CD8-positive, alpha-beta memory T cell (primary cell): ENCODE measurements at places on chromosomes 16 and 17. TPM values are rescaled to one million over a fixed set of nuclear protein-coding genes. Genes with fewer than 3 reads are reported as not detected.

DNA sequence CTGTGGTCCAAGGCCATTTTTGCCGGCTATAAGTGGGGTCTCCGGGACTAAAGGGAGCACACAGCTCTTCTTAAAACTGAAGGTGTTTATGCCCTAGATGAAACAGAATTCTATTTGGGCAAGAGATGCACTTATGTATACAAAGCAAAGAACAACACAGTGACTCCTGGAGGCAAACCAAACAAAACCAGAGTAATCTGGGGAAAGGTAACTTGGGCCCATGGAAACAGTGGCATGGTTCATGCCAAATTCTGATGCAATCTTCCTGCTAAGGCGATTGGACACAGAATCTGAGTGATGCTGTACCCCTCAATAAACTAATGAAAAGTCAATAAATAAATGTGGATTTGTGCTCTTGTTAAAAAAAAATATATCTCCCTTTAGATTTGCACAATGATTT lies 20.2 kb upstream of the SHISA9 start:
- DNase-seq: no peak

GRCh38 chr16:29898804-29899515 lies 390 bp downstream of the SEZ6L2 start:
- DNase-seq: no peak

DNA sequence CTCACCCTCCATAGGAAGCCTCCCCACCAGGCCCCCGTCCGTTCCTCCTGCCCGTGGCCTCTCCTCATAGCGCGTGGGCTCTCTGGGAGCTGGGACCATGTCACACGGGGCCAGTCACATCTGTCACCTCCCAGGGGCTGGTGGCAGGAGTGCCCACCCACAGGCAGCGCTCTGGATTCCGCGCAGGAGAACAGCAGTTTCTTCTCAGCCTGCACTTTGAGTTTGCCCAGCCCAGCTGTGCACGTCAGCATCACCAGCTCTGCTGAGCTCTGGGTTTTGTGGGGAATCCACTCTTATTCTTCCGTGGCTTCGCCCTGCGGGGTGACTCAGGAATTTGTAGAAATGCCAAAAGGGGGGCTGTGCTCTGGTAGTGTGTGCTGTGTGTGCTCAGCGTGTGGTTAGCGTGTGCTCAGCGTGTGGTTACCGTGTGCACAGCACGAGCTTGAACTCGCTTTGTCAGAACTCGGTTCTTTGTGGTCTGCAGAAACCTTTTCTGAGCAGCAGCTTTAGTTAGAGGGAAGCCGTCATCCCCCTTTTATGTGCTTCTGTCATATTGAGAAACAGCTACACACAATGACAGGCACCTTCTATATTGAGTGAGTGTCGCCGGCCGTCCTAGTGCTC lies 3.2 kb downstream of the ACSF3 start:
- peak; percentile 47 for DNase-seq

- no peak for DNase-seq
Observed at GRCh38 chr16:49414671-49415070, 41.1 kb downstream of the C16orf78 start.

GRCh38 chr16:11743308-11744074 lies 834 bp upstream of the TXNDC11 start:
- DNase-seq: peak; percentile 38

GRCh38 chr16:65481956-65482355 lies 360.1 kb upstream of the CDH11 start:
- no peak for DNase-seq

DNA sequence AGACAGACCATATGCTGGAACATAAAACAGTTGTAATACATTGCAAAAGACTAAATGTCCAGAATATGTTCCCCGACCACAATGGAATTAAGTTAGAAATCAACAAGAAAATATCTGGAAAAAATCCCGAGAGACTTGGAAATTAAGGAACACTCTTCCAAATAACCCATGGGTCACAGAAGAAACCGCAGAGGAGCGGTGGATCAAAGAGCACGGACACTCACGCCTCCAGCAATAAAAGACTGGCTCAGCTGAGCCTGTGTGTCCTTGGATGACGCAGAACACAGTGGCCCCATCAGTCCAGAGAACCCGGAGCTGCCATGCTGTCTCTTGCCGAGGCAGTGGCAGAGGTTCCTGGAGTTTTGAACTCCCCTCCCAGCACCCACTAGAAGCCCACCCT lies 30.9 kb upstream of the FOXF1 start:
- no peak for DNase-seq

DNA sequence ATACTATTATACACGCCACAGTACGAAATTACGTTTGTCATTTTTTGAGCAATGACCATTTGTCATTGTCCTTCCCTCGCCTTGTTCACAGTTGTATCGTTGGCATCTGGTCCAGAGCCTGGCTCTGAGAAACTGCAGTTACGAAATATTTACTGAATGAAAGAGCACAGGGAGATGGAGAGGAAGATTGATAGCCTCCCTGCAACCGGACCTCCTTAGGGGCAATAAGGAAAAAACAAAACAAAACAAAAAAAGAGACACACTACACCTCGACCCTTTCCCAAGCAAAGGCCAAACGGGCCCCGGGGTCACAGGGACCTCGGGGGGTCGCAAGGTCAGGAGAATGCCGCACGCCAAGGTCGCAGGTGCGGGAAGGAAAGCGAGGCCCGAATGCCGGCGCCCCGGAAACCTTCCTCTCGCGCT lies 857 bp downstream of the GOT2 start:
- no peak for DNase-seq

DNA sequence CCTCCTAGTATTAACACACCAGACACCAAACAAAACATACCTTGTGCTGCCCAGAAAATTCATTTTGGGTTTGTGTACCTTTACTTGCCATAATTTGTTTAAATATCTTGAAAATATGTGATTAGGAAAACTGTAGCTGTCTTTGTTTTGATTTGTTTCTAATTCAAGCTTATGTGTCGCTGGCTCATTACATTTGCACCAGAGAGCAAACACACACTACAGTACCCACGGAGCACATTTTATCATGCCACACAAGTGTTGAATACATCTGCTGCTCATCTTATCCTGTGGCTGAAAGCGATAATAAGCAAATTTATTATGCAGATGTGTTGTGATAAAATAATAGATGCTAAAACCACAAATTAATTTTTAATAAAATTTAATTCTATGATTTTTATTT lies 63.1 kb downstream of the SPAG9 start:
- no peak for DNase-seq

DNA sequence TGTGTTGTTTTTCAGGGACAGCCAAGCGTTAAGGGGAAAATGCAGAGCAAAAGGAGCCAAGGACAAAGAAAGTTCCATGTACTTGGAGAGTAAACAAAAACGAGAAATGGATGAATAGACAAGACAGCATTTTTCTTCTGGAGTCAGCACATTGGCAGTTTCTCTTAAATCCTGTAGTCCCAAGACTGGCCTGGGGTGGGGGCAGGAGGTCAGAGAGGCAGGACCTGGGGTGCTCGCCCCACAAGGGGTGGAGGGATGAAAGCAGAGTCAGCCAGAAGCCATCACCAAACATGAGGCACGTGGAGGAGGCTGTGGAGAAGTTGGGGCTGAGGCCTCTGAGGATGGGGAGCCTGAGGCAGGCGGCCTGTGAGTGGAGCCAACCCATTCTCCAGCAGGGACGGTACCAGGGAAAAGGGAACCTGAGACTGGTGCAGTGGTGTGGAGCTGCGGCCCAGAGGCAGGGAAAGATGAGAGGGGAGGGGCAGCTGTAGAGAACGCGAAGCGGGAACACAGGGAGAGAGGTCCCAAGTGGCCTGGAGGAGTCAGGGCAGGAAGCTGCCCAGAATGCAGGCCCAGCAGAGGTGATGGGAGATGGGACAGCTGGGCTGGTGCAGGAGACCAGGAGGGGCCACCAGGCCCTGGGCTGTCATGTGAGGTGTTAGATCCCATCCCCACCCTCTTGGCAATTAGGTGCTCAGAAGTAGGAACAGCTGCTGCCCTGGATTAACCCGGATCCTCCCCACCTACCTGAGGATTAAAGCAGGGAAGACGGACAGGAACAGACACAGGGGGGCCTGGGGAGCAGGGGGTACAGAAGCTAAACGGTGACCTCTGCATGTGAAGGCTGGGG lies 3.3 kb downstream of the TLCD3B start:
- no peak for DNase-seq

DNA sequence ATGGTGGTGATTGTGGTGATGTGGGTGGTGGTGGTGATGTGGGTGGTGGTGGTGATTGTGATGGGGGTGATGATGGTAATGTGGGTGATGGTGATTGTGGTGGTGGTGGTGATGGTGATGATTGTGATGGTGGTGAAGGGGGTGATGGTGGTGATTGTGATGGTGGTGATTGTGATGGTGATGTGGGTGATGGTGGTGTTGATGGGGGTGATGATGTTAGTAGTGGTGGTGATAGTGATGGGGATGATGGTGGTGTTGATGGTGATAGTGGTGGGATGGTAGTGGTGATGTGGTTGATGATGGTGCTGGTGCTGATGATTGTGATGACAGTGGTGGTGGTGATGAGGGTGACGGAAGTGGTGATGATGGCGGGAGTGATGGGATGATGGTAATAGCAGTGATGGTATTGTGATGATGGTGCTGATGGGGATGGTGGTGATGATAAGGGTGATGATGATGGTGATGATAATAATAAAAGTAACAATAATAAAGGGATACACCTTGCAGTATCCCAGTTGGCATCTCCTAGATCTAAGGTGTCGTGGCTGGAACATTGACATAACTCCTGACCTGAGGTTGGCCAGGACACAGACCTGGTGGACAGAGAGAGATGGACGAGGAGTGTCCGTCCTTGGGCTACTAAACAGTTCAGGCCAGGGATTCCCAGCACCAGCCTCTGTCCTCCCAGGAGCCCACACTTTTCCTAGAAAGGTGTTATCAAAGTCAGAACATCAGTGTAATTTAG lies 344.5 kb downstream of the SEC14L1 start:
- DNase-seq: peak; percentile 49

DNA sequence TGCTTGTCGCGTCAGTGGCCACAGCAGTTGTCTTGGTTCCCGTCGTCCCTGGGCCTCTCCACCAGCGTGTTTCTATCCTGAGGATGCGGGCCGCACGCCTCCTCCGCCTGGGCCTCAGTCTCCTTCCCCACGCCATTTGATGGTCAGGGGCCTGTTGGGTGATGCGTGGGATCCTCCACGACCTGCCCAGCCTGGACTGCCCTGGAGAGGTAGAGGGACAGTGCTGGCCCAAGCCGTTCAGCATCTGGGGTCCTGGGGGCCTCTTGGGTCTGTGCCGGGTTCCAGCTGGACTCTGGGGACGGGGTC lies 20.3 kb downstream of the GSE1 start:
- DNase-seq: no peak

DNA sequence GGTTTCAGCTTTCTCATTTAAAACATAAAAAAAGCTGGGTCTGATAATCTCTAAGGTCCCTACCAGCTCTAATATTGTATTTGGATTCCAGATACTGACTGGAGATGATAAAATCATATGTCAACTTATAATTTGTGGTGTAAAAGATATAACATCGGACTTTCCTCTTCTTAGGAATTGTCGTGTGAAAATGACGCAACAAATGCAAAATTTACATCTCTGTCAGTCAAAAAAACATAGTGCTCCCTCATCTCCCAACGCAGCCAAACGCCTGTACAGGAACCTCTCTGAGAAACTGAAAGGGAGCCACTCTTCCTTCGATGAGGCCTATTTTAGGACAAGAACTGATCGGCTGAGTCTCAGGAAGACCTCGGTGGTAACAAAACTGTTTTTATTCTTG lies 197.3 kb downstream of the ANKFN1 start:
- DNase-seq: no peak

The CDH11 gene
- total RNA-seq: not detected

The GINS3 gene
- total RNA-seq: 26.5 TPM

The RHBDF1 gene
- total RNA-seq: 0.53 TPM

The RNF43 gene
- 1.2 TPM for total RNA-seq

The C1QTNF1 gene
- total RNA-seq: not detected

The VASN gene
- not detected for total RNA-seq

The MYH10 gene
- total RNA-seq: 7.5 TPM

The KRTAP2-3 gene
- total RNA-seq: not detected
